Dermis blood vessel endothelial cell (primary cell): ENCODE measurements at places on chromosomes 13 and 19.

GRCh38 chr19:38737281-38737865 lies 6.9 kb downstream of the CAPN12 start:
- DNase-seq = no peak

DNA sequence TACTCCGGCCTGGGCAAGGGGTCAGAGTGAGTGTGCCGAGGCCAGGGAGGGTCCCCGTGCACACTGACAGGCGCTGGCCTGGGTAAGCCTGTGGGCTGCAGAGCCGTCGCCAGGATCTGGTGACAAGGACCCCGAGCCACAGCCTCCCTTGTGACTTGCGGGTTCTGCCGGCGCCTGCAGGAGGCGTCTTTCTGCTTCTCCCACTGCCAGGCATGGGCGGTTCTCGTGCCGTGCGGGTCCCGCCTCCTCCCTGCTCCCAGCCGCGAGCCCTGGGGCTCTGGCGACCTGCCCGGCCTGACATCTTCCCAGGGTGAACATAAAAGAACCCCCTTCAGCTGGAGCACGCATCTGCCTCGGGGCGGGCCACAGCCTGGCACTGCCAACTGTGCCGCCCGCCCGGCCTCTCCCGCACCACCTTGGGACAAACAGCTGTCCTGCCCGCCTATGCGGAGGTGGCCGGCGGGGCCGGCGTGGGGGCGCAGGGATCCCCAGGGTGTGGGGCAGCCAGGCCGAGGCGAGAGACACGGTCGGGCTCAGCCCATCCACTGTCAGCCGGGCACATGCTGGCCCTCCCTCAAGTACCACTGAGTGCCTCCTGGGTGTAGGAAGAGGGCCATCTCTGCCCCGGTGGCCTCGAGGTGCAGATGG lies 1.5 kb upstream of the HCN2 start:
- peak; percentile 75 for DNase-seq

DNA sequence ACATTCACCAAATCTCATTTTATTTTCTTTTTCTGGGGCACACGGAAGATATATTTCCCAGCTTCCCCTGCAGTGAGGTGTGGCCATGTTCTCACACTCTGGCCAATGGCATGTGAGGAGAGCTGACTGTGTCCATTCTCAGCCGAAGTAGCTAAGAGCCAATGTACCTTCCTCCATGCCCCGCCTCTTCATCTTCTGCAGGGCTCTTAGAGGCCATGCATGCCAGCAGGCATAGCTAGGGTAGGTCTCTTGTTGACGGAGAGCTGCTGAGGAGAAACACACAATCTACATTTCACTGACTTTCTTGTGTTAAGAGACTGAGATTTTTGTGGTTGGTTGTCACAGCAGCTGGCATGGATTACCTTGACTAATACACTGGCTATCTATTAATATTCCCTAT lies 9.8 kb upstream of the MICU2 start:
- no peak for DNase-seq

- DNase-seq = no peak
These were observed 36.4 kb upstream of the SERPINE3 start for GRCh38 chr13:51303063-51303552.

DNA sequence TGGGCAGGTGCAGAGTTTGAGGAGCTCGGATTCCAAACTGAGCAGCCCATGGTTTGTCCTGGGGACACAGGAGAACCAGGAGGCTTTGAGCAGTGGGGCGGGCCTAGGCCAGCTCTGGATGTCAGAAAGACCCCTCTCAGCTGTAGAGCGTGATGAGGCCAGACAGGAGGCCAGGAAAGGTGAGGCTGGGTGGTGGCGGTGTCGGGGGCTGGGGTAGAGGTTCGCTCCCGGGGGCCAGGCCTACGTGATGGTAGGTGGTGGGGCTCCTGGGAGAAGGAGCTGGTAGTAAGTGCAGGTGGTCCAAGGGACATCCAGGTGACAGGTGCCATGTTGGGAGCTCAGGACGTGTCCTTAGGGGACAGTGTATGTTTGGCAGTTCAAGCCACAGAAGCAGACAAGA lies 13.5 kb upstream of the PTOV1 start:
- DNase-seq = no peak

DNA sequence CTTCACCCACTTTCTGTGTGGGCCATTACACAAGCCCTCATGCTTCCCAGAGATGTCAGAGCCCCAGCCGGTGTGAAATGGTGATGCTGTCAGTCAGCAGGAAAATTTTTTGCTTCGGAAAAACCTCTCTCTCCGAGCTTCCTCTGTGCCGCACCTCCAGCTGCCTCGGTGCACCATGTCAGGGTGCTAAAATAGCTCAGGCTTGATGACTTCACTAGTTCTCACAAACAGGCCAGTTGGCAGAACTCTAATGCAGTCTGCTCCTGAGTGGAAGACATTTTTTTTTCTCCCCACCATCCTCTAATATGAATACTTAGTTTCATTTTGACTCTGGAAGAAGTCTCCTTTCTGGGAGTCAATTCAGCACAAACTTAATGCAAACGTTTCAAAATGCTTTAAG lies 71.3 kb downstream of the KLF12 start:
- DNase-seq = peak; percentile 44

DNA sequence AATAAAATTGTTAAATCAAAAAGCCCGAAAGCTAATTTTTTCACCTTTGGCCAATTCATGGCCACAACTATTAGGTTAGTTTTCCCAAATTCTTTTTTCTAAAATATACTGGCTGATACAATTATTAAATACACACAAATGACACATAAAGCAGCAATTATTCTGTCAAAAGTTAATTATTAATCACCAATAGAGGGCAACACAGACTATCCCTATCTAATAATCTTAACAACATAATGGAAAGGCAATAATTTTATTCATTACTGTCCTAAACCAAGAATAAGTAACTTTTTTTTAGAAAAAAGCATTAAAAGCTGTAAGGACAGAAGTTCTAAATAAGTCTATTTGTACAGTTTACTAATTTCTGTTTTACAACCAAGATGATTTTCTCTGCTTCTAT lies 51.7 kb downstream of the KATNAL1 start:
- peak; percentile 9 for DNase-seq

DNA sequence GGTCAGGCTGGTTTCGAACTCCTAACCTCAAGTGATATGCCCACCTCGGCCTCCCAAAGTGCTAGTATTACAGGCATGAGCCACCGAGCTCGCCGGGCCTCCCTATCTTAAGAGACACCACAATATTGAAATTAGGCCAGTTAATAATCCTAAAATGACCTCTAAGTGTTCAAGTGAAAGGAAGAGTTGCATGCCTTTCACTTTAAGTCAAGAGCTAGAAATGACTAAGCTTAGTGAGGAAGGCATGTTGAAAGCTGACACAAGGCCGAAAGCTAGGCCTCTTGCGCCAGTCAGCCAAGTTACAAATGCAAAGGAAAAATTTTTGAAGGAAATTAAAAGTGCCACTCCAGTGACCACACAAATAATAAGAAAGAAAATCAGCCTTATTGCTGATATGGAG lies 144.5 kb upstream of the FNDC3A start:
- DNase-seq = no peak

DNA sequence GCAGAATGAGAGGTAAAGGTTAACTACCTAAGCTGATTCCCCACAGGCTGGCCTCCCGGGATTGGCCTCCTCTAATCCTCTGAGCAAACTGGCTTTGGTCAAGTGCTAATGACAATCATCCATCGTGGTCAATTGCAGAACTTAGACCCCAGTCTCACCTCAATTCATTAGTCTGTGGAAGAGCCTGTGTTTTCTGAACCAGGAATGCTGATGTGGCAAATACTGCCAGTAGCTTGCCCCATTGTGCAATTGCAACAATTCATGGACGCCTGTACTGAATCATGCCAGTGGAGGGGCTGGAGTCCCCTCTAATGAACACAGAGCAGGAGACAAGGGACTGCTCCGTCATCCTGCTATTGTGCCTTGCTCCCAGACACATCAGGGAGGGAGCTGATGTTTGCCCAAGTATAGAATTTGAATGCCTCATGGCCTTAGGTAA lies 1256.5 kb downstream of the EFNB2 start:
- DNase-seq = no peak

- peak; percentile 79 for DNase-seq
These were observed 866 bp upstream of the ZSWIM4 start for GRCh38 chr19:13794398-13794756.

DNA sequence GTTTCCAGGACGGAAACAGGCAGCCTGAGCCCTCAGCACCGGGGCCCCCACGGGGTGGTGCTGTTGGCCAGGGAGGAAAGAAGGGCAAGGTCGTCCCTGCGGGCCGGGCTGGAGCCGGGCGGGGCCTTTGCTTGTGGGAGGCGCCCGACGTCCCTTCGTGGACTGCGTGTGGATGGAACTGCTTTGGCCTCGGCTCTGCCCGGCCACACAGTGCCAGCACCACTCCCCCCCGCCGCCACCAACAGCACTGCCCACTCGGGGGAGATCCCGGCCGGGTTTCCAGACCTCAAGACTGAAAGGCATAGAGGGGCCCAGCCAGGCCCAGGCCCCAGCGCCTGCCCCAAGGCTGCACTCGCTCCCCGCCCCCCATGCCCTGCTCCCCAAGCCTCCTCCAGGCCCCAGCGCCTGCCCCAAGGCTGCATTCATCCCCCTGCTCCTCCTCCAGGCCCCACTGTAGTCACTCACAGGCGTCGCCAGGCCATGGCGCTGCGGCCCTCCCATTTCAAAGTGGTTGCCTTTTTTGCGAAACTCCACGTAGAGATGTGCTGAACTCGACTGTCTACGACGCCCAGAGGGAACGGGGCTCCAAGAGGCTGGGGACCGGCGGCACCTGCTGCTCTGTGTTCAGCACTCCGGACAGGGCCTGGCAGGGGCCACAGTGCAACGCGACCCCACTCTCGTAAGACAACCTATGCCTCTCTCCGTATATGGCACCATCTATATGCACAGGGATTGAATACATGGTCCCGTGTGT lies 22.5 kb downstream of the C13orf46 start:
- peak; percentile 85 for DNase-seq

GRCh38 chr19:35310811-35311465 lies 18.0 kb upstream of the CD22 start:
- DNase-seq = no peak

DNA sequence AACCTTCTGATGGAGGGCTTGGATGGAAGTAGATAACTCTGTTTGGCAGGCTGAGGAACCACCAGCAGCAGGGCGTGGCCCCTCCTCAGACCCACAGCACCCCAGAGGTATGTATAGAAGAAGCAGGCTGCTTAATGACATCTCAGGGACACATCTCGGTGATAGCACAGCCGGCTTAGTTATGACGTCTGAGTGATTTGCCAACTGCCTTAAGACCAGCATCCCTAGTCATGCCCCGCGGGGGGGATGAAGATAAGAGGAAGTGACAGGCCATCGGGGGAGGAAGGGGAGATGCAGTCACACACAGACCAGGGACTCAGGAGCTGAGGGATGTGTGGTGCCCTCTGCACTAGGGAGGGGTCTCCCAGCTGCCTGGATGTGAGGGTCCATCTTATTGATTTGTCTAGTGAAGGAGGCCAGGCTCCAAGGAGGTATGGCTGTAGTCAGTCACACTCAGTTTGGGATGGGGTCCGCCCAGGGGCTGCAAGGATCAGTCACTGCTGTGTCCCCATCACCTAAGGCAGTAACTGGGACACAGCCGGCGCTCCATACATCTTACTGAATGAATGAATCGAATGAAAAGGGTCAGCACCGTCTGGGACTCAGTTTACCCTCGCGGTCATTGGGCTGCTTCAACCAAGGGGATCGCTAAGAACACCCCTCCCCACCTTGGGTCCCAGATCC lies 19.2 kb upstream of the ERCC1 start:
- DNase-seq = peak; percentile 51

- DNase-seq = no peak
These were observed 445.5 kb downstream of the EFNB2 start for GRCh38 chr13:106090001-106090400.

GRCh38 chr19:4284974-4285373 lies 5.9 kb downstream of the SHD start:
- DNase-seq = no peak

DNA sequence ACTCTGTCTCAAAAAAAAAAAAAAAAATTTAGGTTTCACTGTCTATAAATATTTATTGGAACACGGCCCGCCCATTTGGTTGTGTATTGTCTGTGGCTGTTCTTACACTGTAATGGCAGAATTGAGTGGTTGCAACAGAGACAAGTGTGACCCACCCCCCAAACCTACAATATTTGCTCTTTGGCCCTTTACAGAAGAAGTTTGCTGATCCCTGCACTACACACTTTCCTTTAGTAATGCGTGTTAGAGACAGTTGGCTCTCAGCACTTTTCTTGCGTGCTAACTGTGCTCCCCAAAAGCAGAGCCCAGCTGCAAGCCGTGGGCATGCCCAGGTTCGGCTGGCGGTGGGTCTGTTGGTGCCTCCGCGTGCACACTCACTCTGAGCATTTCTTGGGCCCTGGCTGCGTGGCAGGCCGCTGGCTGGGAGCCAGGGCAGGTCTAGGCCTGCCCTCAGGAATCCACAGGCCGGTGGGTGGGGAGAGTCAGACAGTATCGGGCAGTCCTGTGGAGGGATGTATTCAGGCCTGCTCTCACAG lies 72.6 kb downstream of the SIPA1L3 start:
- DNase-seq = no peak

- no peak for DNase-seq
These were observed 385.6 kb downstream of the IRS2 start for GRCh38 chr13:109400624-109401257.

- DNase-seq = no peak
These were observed 10.5 kb downstream of the MYO9B start for GRCh38 chr19:17086120-17086519.

GRCh38 chr13:22200440-22200839 lies 529.6 kb downstream of the FGF9 start:
- no peak for DNase-seq

GRCh38 chr19:6745965-6746364 lies 6.5 kb downstream of the TRIP10 start:
- DNase-seq = no peak

GRCh38 chr19:55305983-55306562 lies 19.1 kb downstream of the TMEM150B start:
- no peak for DNase-seq

GRCh38 chr19:58558623-58559274 lies 338 bp upstream of the UBE2M start:
- peak; percentile 99 for DNase-seq

GRCh38 chr13:45500492-45501174 lies 35.9 kb downstream of the COG3 start:
- peak; percentile 60 for DNase-seq

DNA sequence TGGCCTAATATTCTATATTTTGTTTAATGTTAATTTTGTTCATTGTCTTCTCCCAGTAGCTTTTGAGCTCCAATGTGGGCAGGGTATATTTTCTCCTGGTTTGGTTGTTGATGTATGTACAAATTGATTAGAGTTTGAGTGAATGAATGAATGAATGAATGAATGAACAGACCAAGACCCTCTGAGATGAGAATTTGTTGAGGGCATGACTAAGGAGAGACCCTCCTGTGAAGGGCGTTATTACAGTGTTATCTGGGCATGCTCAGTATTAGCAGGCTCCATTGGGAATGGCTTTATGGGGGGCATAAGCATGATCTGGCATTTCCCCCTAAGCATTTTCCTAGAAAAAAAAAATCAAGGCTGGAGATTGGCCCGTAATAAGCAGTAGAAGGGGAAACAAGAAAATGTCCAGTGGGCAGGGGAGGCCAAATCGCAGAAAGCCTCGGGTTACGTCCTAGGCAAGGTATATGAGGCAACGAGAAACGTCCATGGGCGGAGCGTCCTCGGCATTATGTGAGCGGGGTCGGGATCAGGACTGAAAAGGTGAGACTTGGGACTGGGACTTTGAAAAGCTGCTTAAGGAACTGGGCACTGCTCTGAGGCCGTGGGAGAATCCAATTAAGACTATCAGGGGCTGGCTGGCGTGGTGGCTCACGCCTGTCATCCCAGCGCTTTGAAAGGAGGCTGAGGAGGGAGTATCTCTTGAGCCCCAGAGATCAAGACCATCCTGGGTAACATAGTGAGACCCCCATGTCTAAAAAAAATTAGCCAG lies 904 bp upstream of the ARHGAP33 start:
- no peak for DNase-seq
